ENCODE measurements at places on chromosomes 1 and 21.

GRCh38 chr1:219324171-219324570, 150.5 kb downstream of the LYPLAL1 start:
- DNase-seq = no peak

DNA sequence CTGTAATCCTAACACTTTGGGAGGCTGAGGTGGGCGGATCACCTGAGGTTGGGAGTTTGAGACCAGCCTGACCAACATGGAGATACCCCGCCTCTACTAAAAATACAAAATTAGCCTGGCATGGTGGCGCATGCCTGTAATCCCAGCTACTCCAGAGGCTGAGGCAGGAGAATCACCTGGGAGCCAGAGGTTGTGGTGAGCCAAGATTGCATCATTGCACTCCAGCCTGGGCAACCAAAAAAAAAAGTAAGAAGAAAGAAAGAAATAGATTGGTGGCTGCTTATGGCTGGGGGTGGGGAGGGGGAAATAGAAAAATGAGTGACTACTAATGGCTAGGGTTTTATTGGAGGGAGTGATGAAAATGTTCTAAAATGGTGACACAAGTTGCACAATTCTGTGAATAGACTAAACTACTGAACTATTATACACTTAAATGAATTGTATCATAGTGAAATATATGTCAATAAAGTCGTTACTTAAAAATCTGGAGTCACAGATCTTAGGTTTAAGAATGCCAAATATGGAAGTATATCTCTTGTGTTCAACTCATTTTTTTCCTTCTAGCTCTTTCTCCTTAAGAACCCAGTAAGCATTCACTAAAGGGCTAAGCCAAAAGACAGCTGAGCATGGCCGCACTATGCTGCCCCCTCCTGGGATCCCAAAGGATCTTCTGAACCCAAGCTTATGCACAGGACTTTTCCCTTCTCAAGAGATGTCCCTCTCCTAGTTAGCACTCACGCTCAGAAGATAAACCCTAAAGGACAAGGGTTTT, 3.2 kb upstream of the NPL start:
- peak; percentile 54 for DNase-seq

DNA sequence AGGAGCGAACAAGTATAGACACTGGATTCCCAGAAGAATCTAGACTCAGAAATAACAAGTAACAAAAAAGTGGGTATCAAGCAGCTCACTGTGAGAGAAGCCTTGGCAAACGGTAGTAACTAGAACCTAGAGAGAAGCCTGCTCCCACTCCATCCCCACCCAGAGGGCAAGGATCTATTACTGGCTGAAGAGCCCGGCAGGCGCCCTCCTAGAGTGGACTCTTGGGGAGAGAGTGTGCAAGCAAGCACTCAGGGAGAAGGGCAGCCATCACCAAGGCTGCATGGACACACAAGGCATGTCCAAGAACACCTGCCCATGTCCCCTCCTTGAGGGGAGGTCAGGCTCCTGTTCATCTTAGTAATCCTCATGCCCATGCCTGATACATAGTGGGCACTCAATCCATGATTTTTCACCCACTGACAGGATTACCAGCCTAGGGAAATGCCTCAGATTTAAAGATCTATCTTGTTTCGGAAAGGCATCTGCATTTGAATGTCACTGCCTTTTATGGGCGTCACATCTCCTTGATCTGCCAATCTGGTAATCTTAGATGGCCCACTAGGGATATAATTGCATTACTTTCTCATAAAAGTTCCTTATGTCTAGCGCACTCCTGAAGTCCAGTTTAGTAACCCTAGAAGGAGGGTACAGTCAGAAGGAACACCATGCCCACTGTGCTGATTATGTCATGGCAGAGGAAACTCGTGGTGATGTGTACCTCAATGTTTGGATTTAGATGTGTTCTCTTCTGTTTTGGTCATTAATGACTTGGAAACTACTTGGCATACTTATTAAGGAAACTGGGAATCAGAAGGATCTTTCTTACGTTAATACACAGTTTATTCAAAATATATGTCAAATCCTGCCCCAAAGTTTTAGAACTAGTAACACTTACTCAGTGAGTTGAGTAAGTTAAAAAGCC, 14.4 kb downstream of the CNN3 start:
- DNase-seq = no peak

DNA sequence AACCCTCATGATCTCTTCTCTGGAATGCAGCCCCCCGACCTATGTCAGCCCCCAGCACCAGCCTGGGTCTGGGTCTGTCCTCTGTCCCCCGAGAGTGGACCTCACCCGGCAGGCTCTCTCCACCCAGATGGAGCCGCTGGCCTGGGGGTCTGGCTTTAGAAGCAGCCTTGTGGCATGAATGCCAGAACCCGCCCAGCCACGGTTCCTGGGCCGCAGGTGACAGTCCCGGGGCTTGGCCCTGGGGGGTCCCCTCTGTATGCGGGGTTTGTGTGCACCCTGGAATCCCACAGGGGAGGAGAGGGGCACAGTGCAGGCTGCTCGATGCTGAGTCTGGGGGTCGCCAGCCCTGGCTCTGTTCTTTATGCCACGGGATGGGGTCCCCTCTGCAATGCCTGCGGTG, 96.0 kb upstream of the ACTRT2 start:
- DNase-seq = no peak

GRCh38 chr1:10898921-10899320, 102.5 kb upstream of the CASZ1 start:
- no peak for DNase-seq

DNA sequence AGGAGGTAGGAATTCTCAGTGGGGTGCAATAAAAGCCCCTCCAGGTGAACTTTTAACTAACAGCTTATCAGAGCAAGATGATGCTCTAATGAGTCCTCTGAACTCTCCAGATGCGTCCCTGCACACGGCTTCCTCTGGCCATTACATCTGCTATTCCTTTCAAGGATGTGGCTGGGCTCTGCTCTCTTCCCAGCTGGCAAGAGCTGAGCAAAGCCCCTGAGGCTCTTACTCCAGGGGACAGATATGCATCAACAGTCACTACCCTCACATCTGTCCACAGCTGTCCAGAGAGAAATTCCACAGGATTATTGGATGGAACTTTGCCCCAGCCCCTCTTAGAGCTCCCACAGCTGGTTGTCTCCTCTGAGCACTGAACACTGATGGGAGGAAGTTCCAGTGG, 267.8 kb downstream of the C1orf94 start:
- no peak for DNase-seq

DNA sequence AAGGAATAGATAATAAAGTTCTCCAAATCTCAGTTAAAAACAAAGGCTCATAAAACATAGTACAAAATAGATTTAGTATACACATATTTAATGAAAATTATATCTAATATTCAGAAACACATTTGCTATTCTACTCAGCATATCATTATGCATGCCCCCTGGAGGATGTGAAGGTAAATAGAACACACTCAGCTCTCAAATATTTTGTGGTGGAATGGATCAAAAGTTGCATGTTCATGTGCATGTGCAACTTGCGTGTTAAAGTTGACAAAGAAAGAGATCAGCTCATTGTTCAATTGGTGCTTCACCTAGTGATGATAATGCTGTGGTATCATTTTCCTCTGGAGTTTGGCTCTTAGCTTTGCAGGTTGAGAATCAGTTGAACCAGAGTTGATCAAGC, 4.9 kb upstream of the ZNF644 start:
- no peak for DNase-seq

- DNase-seq = no peak
These were observed 40.0 kb downstream of the NFIA start for GRCh38 chr1:61122389-61122788.

DNA sequence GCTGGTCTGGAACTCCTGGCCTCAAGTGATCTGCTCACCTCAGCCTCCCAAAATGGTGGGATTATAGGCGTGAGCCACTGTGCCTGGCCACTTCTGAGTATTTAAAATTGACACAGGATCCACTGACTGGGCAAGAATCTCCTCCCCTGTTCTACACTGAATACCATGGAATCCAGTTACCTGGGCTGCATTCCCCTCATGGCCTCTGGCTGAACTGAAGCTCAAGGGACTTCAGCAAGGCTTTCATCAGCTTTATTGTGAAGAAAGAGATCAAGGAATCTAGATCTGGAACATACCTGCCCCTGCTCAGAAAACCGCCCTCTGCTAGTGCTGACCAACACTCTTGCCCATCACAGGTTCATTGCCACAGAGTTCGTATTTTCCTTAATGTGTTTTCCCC, 20.5 kb downstream of the NCF2 start:
- DNase-seq = no peak

DNA sequence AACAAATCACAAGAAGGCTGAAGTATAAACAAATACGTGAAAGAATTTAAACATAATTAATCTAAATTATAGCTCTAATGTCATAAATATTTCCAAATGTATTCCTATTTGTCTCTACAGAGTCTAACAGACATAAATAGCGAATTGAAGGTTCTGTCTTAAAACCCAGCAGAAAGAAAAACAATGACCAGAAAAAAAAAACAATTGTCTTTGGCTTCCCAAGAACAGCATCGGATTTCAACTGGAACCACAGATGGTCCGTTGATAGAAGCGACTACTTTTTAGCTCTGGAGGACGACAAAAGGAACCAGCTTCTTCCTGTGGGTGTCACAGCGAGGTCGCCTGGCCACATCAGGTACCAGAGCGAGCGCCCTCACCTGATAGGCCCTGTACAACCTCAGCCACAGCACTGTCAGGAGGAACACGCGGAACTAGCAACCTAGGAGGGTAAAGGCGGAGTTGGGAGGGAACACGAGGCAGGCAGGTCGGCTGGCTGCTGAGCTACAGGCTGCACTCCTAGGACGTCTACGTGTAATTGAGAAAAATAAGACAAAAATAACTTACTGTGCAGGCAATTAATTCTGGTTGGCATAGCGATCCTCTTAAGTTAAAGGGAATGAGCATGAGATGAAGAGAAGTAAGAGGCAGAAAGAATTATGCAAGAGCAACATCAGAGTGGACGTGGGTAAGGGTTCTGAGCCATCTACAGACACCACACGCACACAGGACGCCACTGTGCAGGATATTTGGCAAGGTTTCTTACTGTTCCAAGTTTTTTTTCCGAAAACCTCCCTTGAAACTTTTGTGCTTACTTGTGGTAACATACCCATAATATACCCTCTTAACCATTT, 16.7 kb upstream of the PRDM15 start:
- no peak for DNase-seq

DNA sequence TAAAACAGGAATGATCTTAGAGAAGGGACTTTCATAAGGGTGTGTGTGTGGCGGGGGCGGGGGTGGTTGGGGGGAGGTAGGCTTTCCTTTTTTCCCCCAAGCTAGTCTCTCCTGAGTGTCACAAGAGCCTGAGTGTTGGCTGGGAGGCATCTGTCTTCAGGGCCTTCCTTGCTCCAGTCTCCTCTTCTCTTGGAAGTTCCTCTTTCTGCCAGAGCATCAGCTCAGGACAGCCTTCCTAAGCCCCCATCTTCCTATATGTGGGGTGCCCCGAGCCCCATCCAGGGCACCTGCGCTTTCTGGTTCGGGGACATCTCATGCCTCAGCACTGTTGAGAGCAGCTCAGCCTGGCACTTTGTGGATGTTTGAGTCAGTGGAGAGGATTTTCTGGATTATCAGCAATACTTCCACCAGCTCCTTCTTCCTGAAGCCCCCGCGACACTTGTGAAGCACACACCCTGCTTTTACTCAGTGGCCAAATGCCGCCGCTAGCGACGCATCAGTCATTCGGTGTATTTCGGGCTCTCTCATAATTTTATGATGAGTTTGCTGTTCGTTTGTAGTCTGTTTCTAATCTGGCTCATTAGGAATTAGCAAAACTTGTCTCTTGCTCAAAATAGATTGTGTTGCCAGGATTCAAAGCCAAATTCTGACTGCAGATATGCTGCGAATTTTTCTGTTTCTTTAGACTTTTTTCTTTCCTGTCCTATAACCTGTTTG, 61.7 kb downstream of the GALNT2 start:
- DNase-seq = no peak

DNA sequence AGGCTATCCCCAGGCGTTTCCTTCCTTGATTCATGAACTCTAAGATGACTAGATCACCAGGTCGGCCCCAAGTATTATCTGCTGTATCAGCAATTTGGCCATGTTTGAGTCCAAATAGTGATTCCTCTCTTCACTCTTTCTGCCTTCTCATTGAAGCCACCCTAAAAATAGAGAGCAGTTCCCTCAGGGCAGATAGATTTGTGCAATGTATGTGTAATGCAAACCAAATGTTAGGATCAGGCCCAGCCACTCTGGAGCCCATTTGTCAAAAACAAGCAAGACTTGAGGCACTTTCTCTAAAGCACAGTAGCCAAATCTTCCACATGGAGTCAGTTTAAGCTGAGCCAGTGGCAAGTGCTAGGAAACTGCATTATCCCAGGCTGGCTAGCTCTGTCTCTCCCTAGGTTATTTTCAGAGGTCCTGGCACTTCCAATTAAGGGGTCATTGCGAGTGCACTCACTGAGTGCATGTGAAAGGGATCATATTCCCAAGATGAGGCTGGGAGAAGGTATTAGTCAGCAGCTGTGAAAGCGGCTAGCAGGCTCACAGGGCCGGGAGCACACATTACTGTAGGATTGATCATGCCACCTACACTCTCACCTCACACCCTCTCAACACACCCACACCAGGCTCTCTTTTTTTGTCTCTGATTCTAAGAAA, 97.9 kb upstream of the RAB3GAP2 start:
- peak; percentile 44 for DNase-seq

GRCh38 chr1:88612773-88613172, 71.3 kb upstream of the PKN2 start:
- DNase-seq = no peak

GRCh38 chr1:234515411-234515810, 36.4 kb upstream of the TARBP1 start:
- DNase-seq = no peak

GRCh38 chr1:3545363-3546047, 65.8 kb downstream of the MEGF6 start:
- DNase-seq = no peak

- DNase-seq = peak; percentile 6
These were observed 37.3 kb downstream of the CHAF1B start for GRCh38 chr21:36422279-36423098.

GRCh38 chr1:205276689-205277065, 44.9 kb downstream of the NUAK2 start:
- no peak for DNase-seq

DNA sequence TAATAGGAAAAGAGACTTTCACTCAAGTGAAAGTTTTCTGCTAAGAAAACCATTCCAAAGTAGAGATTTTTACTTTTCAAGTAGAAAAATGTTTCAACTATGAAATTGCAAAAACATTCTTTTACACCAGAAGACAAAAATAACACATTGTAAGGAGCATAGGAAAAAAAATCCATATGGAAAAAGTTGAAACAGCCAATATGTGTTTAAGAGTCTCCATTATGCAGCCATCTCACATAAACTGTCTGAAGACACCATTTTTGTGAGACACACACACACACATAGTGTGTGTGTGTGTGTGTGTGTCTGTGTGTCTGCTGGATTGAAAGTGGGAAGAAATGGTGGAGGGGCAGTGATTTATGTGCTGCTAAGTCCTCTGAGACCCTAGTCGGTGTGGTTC, 162.1 kb downstream of the HHAT start:
- no peak for DNase-seq

GRCh38 chr1:199287206-199287605, 648.4 kb downstream of the PTPRC start:
- no peak for DNase-seq

- DNase-seq = peak; percentile 11
These were observed 27.9 kb downstream of the CACNA1S start for GRCh38 chr1:201084295-201084694.

Measured in NCI-H2107 (cell line).